ENCODE measurements at places on chromosomes 5 and 9.
A peak's percentile ranks its signal among the peaks of the same experiment; 100 is the strongest.

DNA sequence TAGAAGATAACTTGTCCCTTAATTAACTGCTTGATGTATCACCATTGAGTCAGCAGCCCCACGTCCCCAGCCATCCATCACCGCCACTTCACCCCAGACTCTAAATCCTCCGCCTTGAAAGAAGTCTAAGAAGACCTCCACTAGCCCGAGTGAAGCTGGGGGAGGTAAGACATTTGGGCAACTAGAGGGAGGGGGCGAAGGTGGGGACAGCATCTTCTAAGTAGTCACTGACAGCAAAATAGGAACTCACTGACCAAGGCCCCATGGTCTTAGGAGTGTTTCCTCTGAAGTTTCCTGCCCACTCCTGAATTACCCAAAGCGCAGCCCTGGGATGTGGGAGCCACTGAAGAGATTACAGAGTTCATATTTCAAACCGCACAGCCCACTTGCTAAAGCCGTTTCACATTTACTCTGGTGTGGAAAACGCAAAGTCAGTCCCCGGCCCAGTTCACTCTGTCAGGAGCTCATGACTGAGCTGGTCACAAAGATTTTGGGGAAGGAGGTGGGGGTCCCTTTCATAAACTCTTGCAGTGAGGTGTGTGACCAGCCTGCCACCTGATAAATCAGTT is 107.4 kb downstream of the LHFPL2 start:
- H3K36me3 ChIP-seq, result no peaks in the 10 kb centered on the region
- no peak for DNase-seq
- no peak overlapping the region for H3K4me3 ChIP-seq
- H3K27me3 ChIP-seq, result no peaks in the 10 kb centered on the region
- peak overlapping the region; percentile 60 for H3K27ac ChIP-seq

- H3K27me3 ChIP-seq, result no peaks in the 10 kb centered on the region
- DNase-seq, result no peak
- no peaks in the 10 kb centered on the region for H3K4me1 ChIP-seq
- no peaks in the 10 kb centered on the region for H3K36me3 ChIP-seq
- H3K27ac ChIP-seq, result no peak overlapping the region
- no peak overlapping the region for H3K4me3 ChIP-seq
These were observed 208.4 kb downstream of the PDE4D start for GRCh38 chr5:59685191-59685530.

GRCh38 chr5:119055294-119055693 is 15.6 kb upstream of the DMXL1 start:
- no peak for DNase-seq
- H3K27me3 ChIP-seq, result no peaks in the 10 kb centered on the region
- no peak overlapping the region for H3K27ac ChIP-seq
- no peaks in the 10 kb centered on the region for H3K4me1 ChIP-seq
- H3K36me3 ChIP-seq, result no peaks in the 10 kb centered on the region

DNA sequence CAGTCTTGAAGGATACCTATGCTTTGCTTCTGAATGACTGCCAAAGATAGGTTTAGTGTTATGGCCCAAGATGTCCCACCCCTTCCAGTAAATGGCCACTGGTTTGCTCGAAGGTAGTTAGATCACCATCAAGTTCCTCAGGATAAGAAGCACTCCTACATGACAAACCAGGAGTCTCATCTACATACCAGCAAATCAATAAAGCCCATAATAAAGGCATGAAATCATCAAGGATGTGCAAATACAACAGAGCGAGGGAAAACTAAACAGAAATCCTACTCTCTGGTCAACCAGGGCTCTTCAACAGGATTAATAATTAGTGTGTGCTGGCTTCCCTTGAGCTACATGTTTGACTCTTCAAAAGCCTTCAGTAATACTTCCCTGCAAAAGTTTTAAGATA is 141.0 kb downstream of the LHFPL2 start:
- H3K4me3 ChIP-seq, result no peak overlapping the region
- no peak for DNase-seq
- H3K4me1 ChIP-seq, result peaks cover 60% of the 10 kb centered on the region

GRCh38 chr9:131676431-131676972 is 63.4 kb downstream of the RAPGEF1 start:
- H3K36me3 ChIP-seq, result no peaks in the 10 kb centered on the region
- H3K27me3 ChIP-seq, result no peaks in the 10 kb centered on the region
- peak; percentile 31 for DNase-seq
- H3K4me1 ChIP-seq, result peaks cover 100% of the 10 kb centered on the region
- peak overlapping the region; percentile 96 for H3K27ac ChIP-seq

DNA sequence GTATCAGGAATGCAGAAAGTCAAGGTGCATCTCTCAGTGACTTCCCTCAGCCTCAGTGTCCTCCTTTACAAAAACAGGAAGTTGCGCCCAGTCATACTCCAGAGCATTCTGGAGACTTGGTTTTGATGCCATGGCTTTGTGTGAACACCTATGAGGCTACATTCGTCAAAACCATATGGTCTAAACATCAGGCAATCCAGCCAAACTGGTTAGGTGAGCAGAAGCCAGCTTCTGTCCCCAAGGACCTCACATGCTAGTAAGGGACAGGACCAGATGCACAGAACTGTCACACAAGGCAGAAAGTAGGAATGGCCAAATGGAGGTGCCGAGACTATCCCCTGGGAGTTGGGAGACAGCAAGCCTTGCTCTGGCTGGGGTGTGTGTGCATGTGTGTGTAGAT is 217.2 kb downstream of the MELK start:
- H3K27me3 ChIP-seq, result no peaks in the 10 kb centered on the region
- no peaks in the 10 kb centered on the region for H3K36me3 ChIP-seq
- DNase-seq, result no peak
- H3K4me3 ChIP-seq, result no peak overlapping the region
- no peaks in the 10 kb centered on the region for H3K4me1 ChIP-seq
- H3K27ac ChIP-seq, result no peak overlapping the region
